ENCODE measurements at places on chromosomes 13 and 19.

DNA sequence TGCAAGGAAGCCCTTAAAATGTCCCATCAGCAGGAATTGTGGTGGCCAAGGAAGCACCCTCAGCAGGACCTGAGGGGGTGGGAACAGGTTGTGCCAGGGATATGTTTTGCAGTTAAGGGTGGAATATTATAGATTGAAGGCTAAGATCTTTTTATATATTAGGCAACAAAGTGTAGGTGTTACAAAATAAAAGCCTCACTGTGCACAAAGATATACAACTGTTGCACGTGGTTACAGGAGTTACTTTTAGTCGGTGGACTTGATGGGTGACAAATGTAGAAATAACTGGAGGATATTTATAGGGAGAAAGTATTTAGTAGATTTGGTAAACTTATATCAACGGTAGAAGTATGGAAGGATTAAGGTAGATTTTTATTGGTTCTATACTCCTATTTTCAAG lies 35.1 kb downstream of the TBC1D4 start:
- DNase-seq, result no peak

DNA sequence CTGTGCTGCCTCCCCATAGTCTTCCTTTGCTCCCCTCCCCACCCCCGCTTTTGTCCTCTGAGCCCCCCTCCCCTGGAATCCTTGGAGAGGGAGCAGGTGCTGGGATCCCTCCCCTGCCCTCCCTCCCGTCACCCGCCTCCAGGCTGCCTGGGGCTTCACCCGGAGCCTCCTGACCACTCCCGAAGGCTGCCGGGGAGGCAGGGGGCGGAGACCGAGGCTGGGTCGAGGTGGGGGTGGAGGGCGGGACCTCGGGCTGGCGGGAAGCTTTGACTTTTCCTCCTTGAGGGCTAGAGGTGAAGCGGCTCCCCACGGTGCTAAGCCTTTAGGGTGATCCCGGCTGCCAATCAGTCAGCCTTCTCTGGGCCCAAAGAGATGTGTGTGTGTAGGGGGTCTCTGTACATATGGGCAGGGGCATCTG lies 1.5 kb downstream of the KMT5C start:
- no peak for DNase-seq

- DNase-seq, result no peak
Observed at GRCh38 chr19:3862826-3863500, 5.9 kb downstream of the ZFR2 start.

DNA sequence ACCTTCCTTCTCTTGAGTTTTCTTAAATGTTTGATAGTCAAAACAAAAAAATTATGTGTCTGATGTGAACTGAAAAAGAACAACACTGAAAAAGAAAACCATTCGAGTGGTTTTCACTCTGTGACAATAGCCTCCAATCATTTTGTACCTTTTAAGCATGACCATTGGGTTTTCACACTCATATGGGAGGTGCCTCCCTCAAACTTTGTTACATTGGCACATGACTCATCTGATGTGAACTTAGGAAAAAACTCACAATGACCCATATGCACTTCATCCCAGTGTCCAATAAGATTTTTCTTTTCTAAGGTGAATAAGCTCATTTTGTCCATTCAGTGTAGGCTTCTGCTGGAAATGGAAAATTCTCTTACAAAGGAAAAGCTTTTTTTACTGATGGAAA lies 66.6 kb upstream of the XPO4 start:
- no peak for DNase-seq

GRCh38 chr19:7925171-7925851 lies 624 bp downstream of the CTXN1 start:
- DNase-seq, result peak; percentile 62

DNA sequence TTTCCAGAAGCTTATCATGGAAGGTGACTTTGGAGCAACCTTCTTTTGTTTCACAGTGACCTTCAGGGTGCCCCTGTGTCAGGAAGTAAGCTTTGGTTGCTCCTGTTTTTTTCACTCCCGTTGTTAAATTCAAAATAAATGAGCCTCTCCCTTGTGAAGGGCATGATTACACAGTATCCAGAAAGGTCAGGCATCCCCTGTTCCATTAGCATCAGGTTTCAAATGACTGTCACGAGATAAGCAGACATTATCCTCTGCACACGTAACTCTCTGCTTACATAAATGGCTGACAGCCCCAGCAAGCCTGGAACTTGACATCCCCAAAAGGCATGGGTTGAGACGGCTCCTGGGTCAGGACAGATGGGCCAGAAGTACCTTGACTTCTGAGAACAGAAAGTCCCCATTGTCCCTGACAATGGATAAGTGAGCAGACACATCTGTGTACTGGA lies 52.0 kb downstream of the RAB20 start:
- DNase-seq, result no peak

GRCh38 chr13:48909056-48909389 lies 66.7 kb upstream of the FNDC3A start:
- no peak for DNase-seq

DNA sequence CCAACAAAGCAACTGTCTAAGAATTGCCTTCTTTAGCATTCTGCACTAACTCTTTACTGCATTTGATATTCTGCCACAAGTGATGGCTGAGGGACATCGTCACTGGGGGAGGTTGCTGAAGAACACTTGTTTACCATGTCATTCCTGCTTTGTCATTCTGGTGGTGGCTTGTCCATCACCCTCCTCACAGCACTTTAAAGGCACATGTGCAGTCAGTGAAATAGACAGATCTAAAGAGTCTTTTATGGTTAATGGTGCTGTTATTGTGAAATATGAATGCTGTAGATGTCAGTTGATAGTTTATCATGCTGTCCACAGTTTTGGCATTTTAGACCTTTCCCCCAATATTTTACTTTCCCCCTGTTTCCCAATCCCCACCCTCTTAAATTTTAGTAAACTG lies 120.9 kb upstream of the TSC22D1 start:
- no peak for DNase-seq

- DNase-seq, result no peak
Observed at GRCh38 chr19:32824191-32824751, 45.3 kb downstream of the SLC7A9 start.

- no peak for DNase-seq
Observed at GRCh38 chr13:109509154-109509900, 277.1 kb downstream of the IRS2 start.

GRCh38 chr13:113622791-113623490 lies 35.1 kb downstream of the ATP4B start:
- no peak for DNase-seq

Data from ureter (tissue), 1 donor.